Subcutaneous adipose tissue (tissue), 4 donors: ENCODE measurements at places on chromosomes 13 and 19. TPM values are rescaled to one million over a fixed set of nuclear protein-coding genes. Genes with fewer than 3 reads are reported as not detected.

Gene ZNF730
- not detected for total RNA-seq

Gene DCT
- 1.3 TPM for total RNA-seq

Gene PSG11
- total RNA-seq = not detected

Gene GPR4
- 2.0 TPM for total RNA-seq

Gene SYCN
- total RNA-seq = not detected

Gene PODNL1
- total RNA-seq = 0.85 TPM

Gene WDR88
- total RNA-seq = not detected

Gene PRODH2
- total RNA-seq = not detected

Gene LYPD3
- not detected for total RNA-seq
